ENCODE measurements at places on chromosomes 6 and 20. TPM values are rescaled to one million over a fixed set of nuclear protein-coding genes. Genes with fewer than 3 reads are reported as not detected.

The ZNF165 gene
- total RNA-seq: 0.89 TPM

The ADAM33 gene
- total RNA-seq: 0.15 TPM

The VSTM2L gene
- total RNA-seq: 1.0 TPM

The HAO1 gene
- not detected for total RNA-seq

The TLDC2 gene
- total RNA-seq: not detected

The FGD2 gene
- total RNA-seq: not detected

The ADGB gene
- not detected for total RNA-seq

The FAM83B gene
- total RNA-seq: 0.20 TPM

The MMP24OS gene
- total RNA-seq: 10.6 TPM

The CDSN gene
- total RNA-seq: not detected

The DAAM2 gene
- total RNA-seq: 1.3 TPM

The CLVS2 gene
- not detected for total RNA-seq

The CDH22 gene
- not detected for total RNA-seq

The MUC22 gene
- total RNA-seq: not detected

The ABHD16B gene
- total RNA-seq: not detected

The DNAH8 gene
- not detected for total RNA-seq

The CLPSL2 gene
- not detected for total RNA-seq

The HNF4A gene
- not detected for total RNA-seq

The LY6G6C gene
- not detected for total RNA-seq

The BMP5 gene
- not detected for total RNA-seq

The C2 gene
- 2.9 TPM for total RNA-seq

The C6orf132 gene
- 0.30 TPM for total RNA-seq

The SEL1L2 gene
- not detected for total RNA-seq

The OTOR gene
- total RNA-seq: not detected

The SRMS gene
- not detected for total RNA-seq

The ZNF217 gene
- total RNA-seq: 46.7 TPM

The PARD6B gene
- total RNA-seq: 16.6 TPM

The TGM3 gene
- not detected for total RNA-seq

The ARMH2 gene
- not detected for total RNA-seq

The PLAGL1 gene
- total RNA-seq: 5.4 TPM

The CST5 gene
- not detected for total RNA-seq
